ENCODE measurements at places on chromosomes 2 and 18.

DNA sequence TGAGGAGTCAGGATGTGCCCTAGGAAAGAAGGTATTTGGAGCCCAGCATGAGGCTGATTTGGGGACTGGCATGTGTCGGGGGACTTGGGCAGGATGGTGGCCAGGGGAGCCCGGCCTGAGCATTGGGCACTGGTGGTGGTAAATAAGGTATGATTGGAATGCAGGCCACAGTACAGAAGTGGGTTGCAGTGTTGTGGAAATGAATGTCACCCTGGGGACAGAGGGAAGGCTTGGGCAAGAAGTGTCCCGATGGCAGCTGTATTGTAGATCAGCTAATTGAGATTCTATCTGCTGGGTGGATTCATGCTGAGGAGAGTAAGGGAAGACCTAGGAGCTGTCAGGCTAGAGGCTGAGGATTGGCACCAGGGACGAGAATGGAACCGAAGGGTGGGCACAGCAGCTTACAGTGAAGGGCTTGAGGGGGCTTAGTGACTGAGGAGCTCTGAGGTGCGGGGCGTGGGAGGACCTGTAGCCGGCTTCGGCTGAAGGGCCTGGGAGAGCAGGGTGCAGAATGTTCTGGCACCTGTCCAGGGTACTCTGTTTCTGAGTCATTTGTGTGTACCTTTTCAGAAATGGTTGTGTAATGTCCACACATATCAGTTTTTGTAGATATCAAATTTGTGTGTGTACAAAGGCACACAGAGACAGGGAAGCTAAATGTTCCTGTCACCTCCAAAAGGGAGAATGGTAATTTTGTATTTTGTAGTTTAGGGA lies 170.2 kb downstream of the PRKCE start:
- no peak for DNase-seq

DNA sequence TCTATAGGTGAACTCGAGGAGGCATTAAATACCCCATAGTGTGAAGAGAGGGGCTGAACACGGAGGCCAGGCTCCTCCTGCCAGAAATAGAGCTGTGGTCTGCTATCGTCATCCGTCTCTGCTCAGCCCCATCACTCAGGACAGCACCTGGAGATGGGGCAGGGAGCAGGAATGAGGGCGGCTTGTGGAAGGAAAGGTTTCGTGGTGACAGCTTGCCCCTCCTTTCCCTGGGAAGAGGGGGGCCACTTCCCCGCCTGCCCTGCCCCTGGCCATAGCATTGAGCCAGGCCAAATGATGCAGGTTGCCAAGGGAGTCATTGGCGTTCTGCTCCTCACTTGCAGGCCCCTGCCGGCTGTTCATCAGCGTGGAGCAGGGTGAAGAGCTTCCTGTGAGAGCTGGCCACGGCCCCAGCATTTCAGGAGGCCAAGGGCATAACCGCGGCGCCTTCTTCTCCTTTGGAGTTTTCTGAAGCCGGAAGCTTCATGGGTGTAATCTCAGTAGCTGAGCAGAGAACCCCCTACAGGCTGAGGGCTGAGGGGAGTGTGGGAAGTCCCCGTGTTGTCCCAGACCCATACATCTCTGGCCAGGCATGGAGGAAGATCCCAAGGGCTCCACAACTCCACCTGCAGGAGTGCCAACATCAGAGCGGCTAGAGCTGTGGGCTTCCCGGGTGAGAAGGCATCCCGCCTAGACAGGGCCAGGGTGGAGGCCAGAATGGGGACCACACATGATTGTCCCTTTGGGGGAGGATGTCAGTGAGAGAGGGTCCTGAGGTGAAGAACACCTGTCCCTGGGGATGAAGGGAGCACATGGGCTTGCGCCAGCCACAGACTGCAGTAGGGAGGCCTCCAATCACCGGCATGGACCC lies 112.5 kb upstream of the GLI2 start:
- no peak for DNase-seq

DNA sequence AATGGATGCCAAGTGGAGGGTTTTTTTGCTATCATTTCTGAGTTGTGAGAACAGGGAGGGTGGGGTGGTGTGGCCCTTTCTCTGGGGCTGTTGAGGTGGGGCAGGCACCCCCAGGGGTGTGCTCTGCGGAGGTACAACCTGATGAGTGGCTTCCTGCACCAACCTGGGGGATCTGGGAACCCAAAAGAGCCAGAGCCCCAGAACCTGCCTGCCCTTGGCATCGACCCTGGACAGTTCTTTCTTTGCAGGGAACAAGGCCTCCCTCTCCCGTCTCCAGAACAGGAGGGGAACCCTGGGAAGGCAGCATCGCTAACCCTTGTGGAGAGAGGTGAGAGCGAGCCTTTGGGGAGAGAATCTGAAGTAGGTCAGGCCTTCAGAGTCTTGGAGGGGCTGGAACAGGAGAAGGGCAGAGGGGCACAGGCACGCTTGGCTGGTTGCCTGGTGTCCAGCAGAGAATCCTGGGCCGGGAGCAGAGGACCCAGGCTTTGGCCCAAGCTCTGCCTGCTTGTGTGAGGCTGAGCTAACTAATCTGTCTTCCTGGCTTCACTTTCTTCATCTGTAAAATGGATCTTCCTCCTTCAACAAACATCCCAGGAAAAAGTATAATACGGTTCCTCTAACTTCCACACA lies 84.9 kb downstream of the RHOB start:
- DNase-seq, result no peak

DNA sequence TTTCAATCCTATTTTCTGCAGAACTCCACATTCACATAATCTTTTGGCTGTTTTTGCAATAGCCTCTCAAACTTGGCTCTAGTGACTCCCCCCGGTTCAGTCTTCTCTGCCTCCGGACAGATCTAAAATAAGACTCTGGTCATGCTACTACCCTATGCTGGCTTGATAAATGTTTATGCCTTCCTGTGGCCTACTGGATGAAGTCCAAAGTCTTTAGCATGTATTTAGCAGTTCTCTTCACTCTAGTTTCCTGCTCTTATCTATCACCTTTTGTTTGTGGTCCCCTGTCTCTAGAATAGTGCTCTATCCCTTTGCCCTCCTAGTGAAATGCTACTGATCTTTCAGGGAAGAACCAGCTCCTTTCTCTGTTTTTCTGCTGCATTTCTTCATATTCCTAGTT lies 14.4 kb downstream of the ADCYAP1 start:
- DNase-seq, result no peak

- peak; percentile 71 for DNase-seq
Observed at GRCh38 chr2:175690113-175690837, 311.8 kb downstream of the LNPK start.

DNA sequence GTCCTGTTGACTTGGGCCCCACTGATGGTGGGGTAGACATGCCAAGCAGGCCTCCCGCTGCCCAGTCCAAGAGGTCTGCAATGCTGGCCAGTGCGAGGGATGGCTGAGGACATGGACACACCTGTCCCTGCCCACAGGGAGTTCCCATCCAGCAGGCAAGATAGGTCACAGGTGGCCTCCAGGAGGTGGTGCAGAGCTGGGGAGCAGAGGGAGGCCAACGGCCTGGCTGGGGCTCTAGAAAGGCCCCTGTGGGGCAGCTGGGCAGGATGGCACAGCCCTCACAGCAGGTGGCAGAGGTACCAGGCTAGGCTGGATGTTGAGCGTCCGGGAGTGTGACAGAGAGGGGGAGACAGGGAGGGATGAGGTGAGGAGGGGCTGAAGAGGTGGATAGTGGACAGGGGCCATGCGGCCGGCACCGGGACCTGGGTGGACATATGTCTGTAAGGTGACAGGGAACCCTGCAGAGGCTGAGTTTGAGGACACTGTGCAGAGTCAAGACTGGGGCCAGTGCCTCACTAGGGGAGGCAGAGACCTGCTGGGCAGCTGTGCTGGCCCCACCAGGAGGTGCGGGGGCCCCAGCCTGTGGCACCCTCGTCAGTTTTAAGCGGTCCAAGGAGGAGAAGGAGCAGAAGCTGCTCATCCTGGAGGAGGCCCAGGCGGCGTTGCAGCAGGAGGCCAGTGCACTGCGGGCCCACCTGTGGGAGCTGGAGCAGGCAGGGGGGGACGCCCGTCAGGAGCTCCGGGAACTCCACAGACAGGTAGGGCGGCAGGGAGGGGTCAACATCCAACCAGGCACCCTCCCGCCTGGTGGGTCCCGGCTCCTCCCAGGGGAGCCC lies 34.3 kb upstream of the SNED1 start:
- no peak for DNase-seq

- DNase-seq, result no peak
Observed at GRCh38 chr18:73908323-73908722, 239.3 kb downstream of the FBXO15 start.

DNA sequence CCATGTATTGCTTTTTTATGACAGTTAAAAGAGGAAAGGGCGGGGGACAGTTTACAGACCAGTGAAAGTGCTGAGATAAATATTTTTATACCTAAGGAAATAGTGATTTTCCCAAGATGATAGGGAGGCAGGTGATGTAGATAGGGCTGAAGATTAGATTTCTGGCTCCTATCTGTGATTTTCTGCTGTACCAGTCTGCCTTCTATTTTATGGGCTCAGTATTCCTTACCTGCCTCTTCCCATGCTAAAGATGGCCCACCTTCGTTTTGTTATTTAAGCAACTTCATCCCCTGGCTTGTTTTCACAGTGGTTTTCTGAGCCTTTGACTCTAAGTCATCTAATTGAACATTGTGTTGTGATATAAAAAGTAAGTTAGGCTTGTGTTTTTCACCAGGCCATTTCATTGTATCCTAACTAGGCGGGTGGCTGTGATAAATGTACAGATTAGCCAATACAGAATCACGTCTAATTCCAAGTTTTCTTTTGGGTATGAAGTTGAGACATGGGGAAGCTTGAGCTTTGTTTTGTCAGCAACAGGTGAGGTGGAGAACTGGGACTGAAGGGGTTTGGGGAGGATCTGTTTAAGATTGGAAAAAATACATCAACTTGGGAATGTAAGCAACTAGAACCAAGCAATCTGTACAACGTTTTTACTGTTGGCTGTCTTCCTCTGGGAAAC lies 5.2 kb downstream of the RPL37A start:
- no peak for DNase-seq

DNA sequence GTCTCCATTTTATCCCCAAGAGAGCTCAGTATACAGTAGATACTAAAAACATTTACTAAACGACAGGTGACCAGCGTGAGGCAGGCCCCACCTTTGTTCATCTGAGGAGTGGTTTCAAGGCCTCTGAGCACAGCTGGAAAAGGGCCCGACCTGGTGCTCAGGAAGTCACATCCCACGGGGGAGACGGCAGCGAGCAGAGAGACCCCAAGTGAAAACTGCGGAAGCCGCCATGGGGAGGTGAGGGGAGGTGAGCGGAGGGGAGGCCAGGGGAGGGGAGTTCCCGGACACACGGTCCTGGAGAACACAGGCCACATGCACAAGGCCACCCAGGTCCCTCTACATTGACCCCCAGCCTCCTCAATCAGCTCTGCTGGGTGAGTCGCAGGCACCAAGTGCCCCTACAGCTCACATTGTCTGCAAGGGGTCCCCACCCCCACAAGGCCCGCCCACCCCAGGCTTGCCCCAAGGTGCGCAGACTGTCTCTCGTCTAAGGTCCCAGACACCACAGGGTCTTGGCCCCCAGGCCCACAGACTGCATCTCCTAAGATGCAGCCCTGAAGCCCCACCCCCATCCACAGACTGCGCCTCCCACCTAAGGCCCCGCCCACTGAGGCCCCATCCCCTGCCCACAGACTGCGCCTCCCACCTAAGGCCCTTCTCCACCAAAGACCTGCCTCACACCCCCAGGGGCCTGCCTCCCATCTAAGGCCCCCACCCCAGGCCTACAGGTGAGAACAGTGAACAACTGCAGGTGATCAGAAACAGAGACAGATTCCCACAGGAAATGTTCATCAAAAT lies 19.1 kb downstream of the PARD6G start:
- DNase-seq, result no peak

GRCh38 chr2:177289824-177290628 lies 25.5 kb upstream of the NFE2L2 start:
- peak; percentile 40 for DNase-seq

GRCh38 chr18:62526098-62527025 lies 3.5 kb downstream of the ZCCHC2 start:
- peak; percentile 75 for DNase-seq

GRCh38 chr2:18238209-18238608 lies 322.2 kb downstream of the RDH14 start:
- no peak for DNase-seq

Data from KBM-7 (cell line).